Breast epithelium (tissue), 4 donors: ENCODE measurements at places on chromosomes 1 and 21. TPM values are rescaled to one million over a fixed set of nuclear protein-coding genes. Genes with fewer than 3 reads are reported as not detected.

- no peak for DNase-seq
These were observed 295.7 kb downstream of the CHRM3 start for GRCh38 chr1:239682046-239682445.

- no peak for DNase-seq
These were observed 363.0 kb upstream of the DUSP10 start for GRCh38 chr1:222104694-222105392.

DNA sequence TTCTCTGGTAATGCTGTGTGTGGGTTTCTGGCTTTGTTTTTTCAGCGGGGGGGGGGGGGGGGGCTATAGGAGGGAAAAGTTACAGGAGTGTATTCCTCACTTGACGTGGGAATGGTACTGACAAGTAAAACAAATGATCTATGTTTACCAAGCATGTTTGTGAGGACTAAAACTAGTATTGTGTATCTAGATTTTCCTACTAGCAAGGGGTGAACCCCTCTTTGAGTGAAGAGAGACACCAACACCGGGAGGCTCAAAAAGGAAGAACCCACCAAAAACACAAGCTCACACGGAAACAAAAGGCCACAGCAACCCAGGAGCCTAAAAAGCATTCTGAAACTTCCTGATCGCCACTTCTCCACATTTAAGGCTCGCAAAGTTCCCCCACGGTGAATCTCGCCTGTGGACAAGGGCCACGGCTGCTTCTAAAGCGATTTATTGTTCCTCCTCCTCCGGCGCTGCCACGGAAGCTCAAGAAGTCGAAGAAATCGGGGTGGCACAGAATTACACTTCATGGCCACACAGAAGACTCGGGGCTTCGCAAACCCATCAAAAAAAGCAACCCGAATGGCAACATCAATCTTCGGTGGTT is 703 bp downstream of the PUM1 start:
- no peak for DNase-seq

Gene SPRR2B
- total RNA-seq: not detected

Gene C8B
- total RNA-seq: not detected

Gene MATN1
- total RNA-seq: not detected

Gene ZBTB37
- 15.7 TPM for total RNA-seq

- no peak for DNase-seq
These were observed 15.2 kb upstream of the PGBD2 start for GRCh38 chr1:248890549-248891498.

DNA sequence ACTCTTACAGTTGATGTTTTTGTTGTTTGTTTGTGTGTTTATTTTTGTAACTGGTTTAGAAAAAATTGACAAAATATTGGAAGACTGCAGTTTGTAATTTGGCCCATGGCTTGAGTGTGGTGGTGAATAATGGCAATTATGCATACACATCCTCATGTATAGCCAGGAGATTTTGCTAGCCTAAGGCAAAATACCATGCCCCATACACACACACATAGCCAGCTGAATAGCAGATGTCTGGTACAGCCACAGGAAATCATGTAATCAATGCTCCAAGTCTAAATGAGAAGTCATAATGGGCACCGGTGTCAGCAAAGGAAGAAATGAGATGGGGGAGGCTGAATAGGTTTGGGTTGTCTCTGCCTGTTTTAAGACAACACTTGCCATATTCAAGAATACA is 135.2 kb upstream of the COA6 start:
- DNase-seq: no peak

- DNase-seq: no peak
These were observed 923 bp downstream of the CAP1 start for GRCh38 chr1:40041466-40041838.

Gene RSPO1
- 6.9 TPM for total RNA-seq

DNA sequence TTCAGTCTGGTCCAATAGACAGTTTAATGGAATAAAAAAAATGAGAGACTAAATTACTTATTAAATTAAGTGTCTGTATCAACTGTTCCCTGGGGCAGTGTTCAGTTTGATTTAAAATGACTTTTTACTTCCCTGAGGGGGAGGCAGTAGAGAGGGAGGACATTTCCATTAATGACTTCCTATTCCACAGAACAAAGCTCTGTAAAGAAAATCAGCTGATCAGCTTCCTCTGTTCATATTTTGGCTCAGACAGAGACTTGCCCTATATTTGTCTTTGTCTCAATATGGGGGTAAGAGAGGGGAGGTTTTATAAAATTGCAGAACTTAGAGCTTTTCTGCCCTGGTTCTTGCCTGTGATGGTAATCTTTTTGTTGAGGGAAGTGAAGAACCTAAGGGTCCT is 8.4 kb downstream of the CFAP126 start:
- no peak for DNase-seq

Gene DMBX1
- not detected for total RNA-seq

Gene ZNF672
- 23.2 TPM for total RNA-seq

DNA sequence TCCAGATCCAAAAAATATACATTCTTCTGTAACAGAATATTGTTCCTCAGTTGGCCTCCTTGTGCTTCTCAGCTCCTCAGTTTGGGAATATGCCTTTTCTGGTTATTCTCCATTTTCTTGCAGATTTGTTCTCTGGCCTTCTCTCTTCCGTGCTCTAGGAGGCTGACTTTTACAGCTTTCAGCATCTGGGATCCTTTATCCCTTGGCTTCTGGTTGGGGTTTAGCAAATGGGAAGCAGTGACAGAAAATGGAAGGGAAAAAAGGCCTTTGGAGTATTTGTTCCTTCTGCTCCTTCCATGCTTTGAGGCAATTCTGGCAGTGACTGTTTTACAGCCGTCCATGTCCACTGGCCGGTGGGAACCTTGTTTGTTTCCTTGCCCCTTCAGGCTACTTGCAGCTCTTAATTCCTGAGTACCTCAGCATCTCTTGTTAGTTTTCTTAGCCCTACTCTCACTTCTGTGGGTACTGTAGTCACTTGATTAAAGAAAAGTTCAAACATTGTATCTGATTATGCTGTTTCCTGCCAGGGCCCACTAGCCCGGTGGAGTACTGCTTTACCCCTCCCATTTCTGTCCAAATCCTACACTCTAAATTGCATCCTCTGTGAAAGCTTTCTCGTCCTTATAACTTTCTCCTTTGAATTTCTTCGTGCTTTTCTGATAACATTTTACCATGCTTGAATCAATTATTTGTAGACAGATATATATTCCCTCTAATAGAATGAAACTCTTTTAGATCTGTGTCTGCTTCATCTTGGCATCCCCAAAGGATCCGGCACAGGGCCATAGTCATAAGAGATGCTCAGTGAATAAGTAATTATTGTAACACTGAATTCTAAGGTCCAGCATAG is 118.2 kb downstream of the OSBPL9 start:
- DNase-seq: no peak

GRCh38 chr1:226038661-226039060 is 23.9 kb upstream of the H3-3A start:
- no peak for DNase-seq

DNA sequence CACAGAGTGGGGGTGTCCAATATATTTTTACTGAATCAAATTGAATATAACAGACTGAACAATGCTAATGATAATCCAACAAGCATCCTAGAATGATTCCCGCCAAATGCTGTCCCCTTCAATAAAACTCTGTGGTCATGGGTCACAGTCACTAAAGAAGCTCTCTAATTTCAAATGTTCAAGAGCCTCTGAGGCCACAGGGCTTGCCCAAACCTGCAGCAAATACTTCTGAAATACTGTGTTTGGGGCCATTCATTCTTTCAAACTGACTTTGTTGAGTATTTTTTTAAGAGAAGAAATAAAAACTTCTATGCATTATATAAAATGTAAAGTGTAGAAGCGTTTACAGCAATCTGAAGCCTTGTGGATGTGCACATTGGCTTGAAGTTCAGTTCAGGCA is 7.6 kb upstream of the BEND5 start:
- DNase-seq: no peak

- no peak for DNase-seq
These were observed 532 bp upstream of the MANEAL start for GRCh38 chr1:37792943-37793686.

GRCh38 chr1:41955461-41956159 is 36.9 kb upstream of the HIVEP3 start:
- DNase-seq: no peak

DNA sequence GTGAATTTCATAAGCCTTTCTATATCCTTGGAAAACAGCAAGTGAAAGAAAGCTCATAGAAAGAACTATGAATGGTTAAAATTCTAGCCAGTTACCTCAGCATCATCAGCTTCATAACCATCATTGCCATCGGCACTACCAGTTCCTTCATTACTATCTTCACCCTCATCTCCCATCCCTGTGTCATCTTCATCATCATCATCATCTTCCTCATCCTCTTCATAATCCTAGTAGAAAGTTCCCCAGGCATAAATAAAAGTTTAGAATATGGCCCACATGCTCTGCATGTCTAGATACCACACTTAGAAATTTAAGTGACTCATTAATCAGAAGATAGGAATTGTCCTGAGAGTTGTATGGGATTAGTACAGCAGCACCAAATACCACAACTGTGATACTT is 49.0 kb downstream of the TPR start:
- no peak for DNase-seq
